ENCODE measurements at places on chromosomes 6 and 20.

DNA sequence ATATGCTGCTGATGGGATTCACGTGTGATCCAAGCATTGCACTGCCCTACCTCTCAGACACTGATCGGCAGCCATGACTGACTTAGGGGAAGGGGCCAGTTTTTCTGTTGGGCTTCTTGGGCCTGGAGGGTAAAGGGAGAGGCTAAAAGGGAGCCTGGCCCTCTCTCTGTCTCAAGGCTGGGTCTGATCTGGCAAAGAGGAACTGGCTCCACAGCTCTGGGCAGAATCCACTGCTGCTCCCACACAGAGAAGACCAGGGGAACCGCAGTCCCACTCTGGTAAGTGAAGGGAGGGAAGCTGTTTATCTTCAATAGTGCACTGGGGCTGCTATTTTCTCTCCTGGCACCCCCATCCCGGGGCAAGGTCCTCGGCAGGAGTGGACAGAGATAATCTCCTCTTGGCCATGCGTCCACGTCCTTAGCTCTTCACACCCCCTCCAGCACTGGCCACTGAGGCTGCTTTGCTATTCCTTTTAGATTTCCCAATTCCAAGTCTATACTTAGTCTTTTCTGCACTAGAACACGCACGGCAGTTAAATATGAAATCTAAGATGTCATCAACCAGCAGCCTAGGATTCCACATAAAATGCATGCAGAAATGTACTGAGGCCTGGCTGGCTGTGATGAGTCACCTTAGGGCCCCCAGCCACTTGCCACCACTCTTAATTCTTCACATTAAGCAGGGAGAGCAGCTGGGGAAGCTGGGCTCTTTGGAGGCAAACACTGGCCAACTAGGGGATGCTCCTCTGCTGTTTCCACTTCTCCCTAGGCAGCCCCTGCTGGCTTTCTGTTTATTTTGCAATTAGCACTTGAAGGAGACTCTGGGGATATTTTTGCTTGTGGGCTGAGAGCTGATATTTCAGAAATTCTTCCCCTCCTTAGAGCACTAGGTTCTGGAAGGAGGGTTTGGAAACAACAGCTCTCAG is 87.8 kb upstream of the ARMC2 start:
- DNase-seq, result peak; percentile 70

- no peak for DNase-seq
These were observed 178.3 kb upstream of the PROKR2 start for GRCh38 chr20:5495026-5495425.

- DNase-seq, result no peak
These were observed 84.5 kb upstream of the CHD6 start for GRCh38 chr20:41702647-41703046.

DNA sequence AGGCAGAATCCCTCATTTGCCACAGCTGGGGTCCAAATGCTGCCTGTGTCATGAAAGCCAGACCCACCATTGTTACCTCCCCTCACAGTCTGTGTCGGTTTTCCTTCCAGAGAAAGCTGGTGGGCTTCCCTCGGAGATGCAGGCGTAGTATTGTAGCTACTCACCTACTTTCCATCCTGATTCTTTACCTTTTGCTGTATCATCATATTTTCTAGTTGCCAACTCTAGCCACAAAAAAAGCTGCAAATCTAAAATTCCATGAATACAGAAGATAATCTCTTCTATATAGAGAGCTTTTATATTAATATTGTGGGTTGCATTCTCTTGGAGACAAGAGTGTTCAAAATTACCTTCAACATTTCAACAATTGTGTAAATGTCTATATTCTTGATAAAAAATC is 98.0 kb upstream of the LAMP5 start:
- no peak for DNase-seq

GRCh38 chr6:124400261-124400999 is 561.8 kb upstream of the RNF217 start:
- DNase-seq, result peak; percentile 41

GRCh38 chr20:32626859-32627636 is 41.9 kb upstream of the NOL4L start:
- peak; percentile 85 for DNase-seq

DNA sequence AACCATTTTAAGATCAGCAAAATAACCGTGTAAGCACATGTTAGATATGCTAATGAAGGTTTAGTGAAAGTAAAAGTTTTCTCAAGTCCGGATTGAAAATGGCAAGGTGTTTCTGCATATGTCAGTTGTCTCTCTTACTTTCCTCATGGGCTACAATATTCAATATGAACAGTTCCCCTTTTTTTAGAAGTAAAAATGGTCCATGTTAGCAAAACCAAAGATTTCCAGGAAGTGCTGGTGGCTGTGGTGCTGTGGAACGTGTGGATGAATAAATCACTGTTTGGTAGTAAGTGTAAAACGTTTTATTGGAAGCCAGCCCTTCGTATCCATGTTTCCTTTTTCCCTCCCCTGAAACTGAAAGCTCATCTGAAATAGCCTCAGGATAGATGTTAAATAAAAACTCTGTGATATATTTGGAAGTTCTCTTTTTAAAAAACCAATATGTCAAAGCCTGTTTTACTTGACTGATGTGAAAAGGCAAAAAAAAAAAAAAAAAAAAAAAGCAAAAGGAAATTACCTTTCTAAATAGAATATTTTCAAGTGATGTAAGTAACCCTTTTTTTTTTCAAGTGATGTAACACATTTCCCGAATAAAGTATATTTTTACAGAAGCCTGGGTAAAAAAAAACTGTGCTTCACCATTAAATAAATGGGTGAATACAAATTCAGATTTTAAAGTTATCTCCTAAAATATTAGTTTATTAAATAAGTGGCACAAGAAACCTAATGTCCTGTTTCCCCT is 41.9 kb downstream of the PLEKHG1 start:
- DNase-seq, result no peak

DNA sequence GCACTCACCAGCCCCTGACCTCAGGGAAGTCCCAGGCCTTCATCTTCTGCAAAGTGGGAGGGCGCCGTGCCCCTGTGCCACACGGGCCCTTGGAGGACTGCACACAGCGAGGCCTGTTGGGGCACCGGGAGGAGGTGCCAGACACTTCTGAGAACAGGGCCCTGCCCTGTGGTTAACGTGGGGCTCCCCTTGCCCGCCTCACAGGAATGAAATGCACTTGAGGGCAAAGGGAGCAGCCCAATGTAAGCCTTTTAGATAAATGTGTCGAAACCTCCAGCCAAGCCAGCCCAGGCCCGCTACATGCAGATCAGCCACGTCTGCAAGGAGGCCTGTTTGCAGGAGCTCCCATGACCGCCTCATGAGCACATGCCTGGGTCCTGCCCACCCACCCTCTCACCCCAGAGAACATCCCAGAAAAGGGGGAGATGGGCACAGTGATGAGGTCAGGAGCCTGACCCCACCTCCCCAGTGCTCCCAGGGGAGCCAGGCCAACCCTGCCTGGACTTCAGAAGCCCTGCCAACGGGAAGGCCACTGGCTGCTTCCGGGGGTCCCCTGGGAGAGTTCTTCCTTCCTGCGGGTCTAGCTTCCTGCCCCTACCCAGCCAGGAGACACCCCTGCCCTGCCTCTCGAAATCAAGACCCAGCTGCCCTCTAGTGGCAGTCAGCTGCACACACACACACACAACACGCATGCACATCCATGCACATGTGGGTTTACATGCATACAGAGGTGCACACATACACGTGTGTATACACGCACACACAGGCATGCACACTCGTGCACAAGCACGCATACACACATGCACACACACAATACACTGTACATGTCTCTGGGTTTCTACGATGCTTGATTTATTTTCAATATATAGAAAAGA is 178.7 kb downstream of the TAF4 start:
- DNase-seq, result no peak

DNA sequence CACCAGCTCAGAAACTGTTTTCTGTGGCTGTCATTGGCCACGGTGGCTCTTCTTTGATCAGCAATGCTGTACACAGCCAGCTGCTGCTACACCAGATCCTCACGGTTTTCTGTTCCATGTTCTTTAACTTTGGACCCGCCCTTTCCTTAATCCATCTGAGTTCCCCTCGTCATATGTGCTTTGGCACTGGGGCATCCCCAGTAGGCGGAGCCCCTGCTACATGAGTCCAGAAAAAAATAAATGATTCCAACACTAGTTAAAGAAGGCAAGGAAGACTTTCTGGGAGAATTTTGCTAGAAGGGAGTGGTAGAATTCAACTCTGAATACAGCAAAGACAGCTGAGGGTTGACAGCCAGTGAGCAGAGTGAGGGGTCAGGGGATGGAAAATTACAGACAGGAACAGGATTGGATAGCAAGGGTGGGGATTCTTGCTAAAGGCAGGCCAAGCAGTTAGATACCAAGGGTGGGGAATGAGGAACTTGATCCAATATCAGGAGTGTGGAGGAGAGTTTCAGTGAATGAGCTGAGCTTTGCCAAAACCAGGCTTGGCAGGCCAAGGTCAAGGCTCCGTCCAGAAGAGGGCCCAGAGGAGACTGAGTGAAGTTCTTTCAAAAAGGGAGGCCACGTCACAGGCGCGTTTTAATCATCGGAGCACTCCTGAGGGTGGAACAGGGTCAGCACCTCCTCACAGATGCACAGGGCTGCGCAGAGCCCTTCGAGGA is 391.8 kb downstream of the CDH4 start:
- no peak for DNase-seq

- no peak for DNase-seq
These were observed 389.2 kb downstream of the CD83 start for GRCh38 chr6:14506656-14507246.

DNA sequence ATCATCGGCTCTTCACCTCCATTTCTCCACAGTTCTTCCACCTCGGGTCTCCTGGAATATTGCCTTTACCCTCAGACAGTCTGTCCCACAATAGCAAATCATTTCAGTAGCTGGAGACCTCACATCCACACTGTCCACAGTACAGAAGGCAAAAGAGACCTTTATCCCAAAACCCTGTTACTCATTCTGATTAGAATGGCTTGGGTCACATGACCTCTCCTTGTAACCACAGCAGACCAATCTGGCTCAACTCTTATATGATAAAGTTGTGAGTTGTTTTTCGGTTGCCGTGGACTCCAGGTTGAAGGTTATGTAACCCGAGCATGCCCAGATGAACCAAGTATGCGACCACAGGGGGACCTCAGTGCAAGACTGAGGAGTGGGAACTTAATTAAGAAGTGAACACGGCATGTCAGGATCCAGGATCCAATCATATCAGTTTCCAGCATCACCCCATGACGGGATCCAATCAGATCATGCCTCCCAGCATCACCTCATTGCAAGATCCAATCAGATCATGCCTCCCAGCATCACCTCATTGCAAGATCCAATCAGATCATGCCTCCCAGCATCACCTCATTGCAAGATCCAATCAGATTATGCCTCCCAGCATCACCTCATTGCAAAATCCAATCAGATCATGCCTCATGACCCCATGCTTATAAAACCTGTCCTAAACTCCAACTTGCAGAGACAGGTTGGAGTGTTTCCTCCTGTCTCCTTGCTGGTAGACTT is 68.7 kb downstream of the LY86 start:
- no peak for DNase-seq

- no peak for DNase-seq
These were observed 38.0 kb downstream of the NOL4L start for GRCh38 chr20:32546918-32547752.

DNA sequence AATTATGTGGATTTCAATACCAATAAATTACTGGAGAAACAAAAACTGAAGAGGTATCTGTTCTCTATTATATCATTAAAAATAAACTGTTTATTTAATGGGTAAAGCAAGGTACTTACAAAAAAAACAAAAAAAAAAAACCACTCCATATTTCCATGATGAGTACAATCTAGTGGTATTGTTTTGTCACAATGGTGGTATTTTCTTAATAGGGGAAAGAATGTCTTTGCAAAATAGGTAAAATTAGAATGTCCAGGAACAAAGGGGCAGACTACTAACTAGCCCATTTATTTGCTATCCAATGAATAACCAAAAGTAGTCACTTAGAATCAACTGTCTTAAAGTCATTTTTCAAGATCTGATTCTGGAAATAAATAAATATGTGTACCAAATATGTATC is 92.0 kb downstream of the ARHGAP18 start:
- DNase-seq, result no peak

- DNase-seq, result no peak
These were observed 24.0 kb upstream of the SERINC1 start for GRCh38 chr6:122495612-122496011.

GRCh38 chr6:11459079-11459610 is 78.4 kb upstream of the TMEM170B start:
- no peak for DNase-seq

- DNase-seq, result no peak
These were observed 10.5 kb downstream of the AURKA start for GRCh38 chr20:56381501-56381900.

DNA sequence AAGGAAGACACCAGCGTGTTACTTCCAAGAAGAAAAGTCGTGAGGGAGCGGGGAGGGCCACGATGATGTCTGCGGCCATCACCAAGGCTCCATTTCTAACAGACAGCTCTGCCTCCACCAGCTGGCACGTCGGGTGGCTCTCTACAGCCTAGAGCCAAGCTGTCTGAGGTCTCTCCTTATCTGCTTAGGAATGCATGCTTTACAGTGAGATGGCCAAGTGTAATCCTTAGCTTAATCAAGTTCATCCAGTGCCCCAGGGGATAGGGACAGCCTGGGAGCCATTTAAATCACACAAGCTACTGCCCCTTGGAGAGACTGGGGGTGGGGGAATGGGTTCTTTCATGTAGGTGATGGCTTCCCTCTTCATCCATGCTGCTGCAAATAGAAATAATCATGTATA is 213.8 kb upstream of the CST7 start:
- DNase-seq, result no peak

GRCh38 chr6:2739335-2739734 is 11.4 kb downstream of the MYLK4 start:
- DNase-seq, result no peak

- DNase-seq, result no peak
These were observed 2.5 kb downstream of the KCNK5 start for GRCh38 chr6:39226639-39227329.

DNA sequence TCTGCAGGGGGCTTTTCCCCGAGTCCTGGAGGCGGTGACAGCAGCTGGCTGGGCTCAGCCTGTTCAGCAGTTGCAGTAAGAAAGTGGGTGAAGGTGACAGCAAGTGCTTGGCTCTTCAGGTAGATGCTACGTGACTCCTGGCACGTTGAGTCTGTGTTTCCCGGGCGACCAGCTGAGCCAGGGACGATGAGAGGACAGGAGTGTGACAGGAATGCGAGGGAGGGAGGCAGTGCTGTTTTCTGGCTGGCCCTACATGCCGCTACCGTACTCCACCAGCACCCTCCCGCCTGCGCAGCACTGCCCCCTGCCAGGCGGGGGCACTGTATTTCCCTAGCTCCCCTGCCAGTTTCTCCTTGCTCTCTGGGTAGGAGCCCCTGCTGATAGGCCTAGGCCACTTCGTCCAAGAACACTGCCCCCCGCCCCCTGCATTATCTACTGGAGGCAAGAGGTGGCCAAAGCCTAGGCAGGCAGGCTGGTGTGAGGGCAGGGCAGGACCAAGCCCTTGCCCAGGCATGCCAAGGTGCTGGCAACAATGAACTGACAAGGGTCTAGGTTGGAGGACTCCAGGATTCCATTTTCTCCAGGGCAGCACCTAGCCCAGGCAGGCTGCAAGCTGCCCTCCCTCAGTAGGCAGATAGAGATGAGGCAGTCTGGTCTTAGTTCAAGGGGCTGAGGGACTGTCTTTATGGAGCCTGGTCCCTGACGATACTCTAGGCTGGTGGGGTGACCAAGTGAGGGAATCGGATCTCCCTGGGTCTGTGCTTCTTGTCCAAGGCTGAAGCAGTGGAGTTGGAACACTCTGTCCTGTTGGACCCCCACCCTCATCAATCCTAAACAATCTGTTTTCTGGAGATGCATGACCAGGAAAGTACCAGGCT is 19.2 kb downstream of the MRPS18A start:
- peak; percentile 81 for DNase-seq

GRCh38 chr6:160356074-160356744 is 8.0 kb downstream of the SLC22A3 start:
- DNase-seq, result no peak

GRCh38 chr6:163375361-163375760 is 39.2 kb upstream of the QKI start:
- no peak for DNase-seq

All from DMS79 (cell line).